Germinal center (tissue), 1 donor: ENCODE measurements at places on chromosomes 7 and 10.

DNA sequence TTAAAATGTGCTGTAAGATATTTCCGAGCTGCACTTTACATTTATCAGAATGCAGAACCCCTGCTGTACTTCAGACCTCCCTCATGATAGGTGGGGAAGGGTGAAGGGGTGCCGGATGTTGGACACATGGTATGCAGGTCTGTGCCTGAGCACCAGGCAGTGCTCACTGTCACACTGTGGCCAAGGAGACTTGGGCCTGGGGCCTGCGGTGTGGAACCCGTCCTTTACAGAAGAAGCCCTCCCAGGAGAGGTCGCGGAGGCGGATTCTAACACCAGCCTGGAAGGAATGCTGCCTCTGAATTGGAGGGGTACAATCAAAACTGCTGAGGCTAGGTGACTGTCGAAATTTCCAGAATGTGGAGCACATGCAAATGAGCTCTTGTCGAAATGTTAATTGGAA is 34.5 kb downstream of the DNAJB6 start:
- no peak for DNase-seq

GRCh38 chr10:775245-776075 is 86.0 kb upstream of the DIP2C start:
- no peak for DNase-seq

DNA sequence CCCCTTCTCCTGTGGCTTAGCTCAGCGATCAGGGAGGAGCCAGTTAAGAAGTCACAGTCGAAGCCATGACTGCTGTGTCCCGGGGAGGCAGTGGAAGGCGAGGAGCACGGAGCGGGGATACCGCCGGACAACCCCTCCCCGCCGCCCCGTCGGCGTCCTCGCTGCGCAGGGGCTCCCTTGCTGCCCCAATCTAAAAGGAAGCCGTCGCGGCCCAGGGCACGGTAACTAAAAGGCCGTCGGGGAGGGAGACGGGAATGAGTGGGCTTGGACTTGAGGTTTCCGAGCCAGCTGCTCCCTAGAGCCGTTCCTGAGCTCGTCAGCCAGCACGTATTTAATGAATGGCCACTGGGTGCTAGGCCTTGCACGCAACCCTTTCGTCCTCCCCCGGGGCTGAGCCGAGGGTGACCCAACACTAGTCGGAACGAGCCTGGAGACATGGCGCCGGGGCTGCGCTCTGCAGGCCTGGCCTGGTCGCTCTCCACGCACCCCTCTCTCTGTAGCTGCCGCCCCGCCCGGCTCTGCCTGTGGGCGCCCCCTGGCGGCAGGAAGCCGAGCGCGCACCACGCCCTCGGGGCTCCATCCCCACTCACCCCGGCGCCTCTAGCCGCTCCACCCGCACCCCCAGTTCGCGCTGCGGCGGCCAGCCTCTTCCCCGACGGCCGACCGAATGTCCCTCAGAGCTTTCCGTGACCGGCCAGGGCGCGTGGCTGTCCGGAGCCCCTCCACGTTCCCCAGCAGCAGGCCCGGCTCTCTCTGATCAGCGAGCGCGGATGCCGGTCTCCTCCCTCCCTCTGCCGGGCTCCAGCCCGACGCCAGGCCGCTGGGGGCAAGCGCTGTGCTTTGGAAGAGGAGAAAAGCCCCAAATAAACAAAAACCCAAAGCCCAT is 29.3 kb upstream of the KCNK18 start:
- peak; percentile 86 for DNase-seq

- no peak for DNase-seq
These were observed 18.0 kb downstream of the SEMA3C start for GRCh38 chr7:80900583-80901576.

DNA sequence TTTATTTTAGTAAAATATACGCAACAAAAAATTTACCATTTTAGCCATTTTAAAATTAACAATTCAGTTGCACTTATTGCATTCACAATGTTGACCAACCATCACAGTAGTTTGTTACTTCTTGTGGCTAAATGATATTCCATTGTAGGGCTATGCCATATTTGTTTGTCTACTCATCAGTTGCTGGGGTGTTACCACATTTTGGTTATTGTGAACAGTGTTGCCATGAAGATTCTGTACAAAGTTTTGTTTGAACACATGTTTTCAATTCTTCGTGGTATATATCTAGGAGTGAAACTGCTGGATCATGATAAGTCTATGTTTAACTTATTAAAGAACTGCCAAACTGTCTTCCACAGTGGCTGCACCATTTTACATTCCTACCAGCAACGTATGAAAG is 46.3 kb upstream of the ZNF365 start:
- no peak for DNase-seq

GRCh38 chr10:34237898-34238455 is 577.1 kb downstream of the PARD3 start:
- DNase-seq: no peak

- no peak for DNase-seq
These were observed 3.0 kb upstream of the WASL start for GRCh38 chr7:123751821-123752220.

DNA sequence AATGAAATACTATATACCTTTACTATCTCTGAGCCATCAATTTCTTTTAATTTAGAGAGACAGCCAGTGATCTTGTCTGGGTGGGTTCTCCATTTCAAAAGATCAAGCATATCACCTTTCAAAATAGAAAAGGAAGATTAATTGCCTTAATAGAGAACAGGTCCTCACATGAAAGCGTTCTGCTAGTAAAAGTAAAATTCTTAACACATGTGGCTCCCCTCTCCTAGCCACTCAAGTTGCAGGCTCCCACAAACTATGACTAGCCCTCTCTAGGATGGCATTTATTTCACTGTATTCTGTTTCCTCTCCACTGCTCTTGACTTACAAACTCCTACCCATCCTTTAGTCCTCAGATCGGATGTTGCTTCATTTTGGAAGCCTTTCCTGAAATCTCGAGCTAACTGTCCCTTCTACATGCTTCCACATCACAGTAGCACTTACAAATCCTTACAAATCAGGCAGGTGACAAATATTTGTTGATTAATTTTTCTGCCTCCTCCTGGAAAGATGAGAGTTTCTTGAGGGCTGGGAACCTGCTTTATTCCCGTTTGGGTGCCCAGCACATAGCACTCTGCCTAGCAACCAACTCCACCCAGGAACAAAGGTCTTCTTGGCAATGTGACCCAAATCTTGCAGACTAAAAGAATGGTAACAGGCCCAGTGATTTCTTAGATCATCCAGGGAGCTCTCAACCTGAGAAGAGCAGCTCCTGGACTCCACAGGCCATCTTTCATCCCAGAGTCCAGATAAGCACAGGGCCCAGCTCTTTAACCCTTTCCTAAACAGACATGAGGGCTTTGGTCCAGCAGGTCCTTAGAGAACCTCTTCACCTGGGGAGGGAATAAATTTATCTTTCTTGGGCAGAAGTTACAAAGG is 310.4 kb upstream of the IMMP2L start:
- DNase-seq: no peak
